HT1080 (cell line): ENCODE measurements at places on chromosomes 1 and 21.

GRCh38 chr1:205593967-205594366 is 37.8 kb downstream of the ELK4 start:
- no peak for DNase-seq

DNA sequence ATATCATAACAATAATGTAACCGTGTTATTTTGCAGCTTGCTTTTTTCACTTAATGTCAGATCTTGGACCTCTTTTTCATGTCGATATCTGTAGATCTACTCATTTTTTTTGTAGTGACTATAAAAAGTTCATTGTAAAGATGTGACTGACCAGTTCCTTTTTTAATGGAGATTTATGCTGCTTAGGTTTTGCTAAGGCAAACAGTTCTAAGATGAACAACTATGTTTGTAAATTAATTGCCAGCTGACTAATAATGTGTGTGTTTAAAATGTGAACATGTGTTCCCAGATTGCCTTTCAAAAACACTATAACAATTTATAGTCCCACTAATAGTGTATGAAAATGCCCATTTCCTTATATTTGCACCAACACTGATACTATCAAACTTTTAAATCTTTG is 18.1 kb upstream of the EPS8L3 start:
- no peak for DNase-seq

- no peak for DNase-seq
Observed at GRCh38 chr21:34612557-34612956, 2.4 kb downstream of the RCAN1 start.

- DNase-seq: no peak
Observed at GRCh38 chr1:214637125-214637524, 34.1 kb downstream of the CENPF start.

DNA sequence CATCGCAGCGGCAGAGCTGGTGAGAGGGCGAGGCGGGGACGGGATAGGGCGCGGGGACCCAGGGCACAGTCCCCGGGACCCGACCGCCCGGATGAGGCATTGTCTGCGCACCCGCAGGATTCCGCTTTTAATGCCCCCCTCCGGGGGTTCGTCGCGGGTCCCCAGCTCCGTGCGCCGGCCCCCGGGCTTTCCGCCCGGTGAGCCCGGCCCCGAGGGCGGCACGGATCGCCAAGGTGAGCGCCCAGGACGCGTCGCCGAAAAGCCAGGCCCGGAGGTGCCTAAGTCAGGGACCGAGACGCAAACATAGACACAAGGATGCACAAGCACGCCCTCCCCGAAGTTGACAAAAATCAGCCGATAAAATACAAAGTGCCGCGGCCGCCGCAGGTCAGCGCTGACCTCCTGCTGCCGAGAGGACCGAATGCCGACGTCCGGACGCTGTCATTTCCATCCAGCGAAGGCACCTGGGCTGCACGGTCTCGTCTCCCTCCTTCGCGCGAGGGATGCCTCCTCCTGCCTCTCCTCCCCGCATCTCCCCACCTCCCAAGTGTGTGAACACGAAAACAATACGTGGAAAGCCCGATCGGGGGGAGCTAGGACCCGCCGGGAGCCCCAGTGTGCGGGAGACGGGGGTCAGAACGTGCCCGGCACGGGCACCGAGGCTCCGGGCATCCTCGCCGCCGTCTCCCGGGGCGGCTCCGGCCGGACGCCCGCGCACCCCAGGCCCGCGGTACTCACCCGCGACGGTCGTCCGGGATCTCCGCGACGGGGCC is 101.1 kb upstream of the SOD1 start:
- no peak for DNase-seq

- DNase-seq: peak; percentile 30
Observed at GRCh38 chr1:218592688-218593087, 247.6 kb downstream of the TGFB2 start.

- no peak for DNase-seq
Observed at GRCh38 chr1:148010527-148010926, 82.3 kb downstream of the GPR89B start.

DNA sequence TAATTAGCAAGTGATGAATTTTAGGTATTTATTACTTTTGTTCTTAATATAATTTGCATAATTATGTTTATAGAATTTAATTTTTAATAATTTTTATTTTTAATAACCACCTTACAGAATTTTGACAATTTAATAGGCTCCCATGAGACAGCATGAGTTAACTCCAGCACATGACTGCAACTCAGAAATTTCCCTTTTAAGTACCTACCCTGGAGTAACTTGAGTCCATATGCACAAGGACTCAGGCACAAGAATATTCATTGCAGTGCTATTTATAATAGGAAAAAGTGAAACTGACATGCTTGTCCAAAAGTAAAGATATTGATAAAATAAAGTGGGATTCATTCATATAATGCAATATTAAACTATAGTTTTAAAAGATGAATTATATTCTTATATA is 54.1 kb upstream of the C1orf53 start:
- no peak for DNase-seq
